ENCODE measurements at places on chromosomes 11 and 22.

DNA sequence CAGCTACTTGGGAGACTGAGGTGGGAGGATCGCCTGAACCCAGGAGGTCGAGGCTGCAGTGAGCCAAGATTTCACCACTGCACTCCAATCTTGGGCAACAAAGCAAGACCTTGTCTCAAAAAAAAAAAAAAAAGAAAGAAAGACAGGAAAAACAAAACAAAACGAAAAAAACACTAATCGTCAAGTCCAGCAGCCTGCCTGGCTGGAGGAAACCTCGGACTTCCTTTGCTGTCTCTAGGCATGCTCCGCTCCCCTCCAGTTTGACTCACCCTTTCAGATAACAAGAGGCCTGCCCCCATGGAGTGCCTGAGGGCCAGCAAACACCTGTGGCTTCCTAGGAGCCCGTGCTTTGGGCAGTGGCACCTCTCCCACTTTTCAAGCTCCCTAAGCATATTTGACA lies 28.8 kb upstream of the CHKA start:
- no peak for DNase-seq

- no peak for DNase-seq
Observed at GRCh38 chr22:25494774-25495173, 69.7 kb upstream of the GRK3 start.

DNA sequence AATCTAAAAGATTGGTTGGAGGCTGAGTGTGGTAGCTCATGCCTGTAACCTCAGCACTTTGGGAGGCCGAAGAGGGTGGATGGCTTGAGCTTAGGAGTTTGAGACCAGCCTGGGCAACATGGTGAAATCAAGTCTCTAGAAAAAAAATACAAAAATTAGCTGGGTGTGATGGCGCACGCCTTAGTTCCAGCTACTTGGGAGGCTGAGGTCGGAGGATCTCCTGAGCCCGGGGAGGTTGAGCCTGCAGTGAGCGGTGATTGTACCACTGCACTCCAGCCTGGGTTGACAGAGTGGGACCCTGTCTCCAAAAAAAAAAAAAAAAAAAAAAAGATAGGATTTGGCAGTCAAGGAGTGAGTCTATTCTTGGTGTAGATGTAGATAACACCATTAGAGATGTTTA lies 10.6 kb downstream of the FOLR1 start:
- DNase-seq, result no peak

DNA sequence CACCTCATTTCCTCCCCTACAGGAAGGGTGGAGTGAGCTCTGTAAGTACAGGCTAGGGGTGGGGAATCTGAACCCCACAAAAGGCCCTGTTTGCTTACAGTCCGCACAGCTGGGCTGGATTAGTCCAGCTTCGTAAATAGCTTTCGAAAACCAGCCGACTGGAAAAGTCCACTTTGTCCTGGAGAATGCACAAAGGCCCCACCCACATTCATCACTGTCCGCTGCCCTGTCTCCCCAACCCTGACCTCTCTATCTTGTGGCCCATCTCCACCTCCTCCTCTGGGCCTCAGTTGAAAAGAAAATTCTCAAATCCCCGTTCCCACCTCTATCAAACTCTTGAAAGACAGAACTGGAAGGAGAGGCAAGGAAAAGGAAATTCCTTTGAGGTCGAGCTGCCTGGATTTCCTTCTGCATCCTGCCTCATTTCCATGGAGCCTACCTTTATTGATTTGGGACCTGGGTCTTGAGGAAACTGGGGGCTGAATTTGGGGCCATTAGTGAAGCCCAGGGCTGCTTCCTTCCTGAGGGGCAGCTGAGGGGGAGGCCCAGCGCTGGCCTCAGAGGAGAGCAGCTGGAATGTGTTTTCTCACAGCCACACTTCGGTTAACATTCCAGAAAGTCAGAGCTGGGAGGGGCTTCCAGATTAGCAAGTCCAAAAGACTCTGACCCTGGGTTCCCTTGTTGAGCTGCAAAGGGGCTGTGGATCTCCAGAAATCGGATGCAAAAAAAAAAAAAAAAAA lies 147.6 kb downstream of the FBXO7 start:
- no peak for DNase-seq
